Mesothelial cell of epicardium (in vitro differentiated cells): ENCODE measurements at places on chromosomes 13 and 19. TPM values are rescaled to one million over a fixed set of nuclear protein-coding genes. Genes with fewer than 3 reads are reported as not detected.

SRRM5 gene
- total RNA-seq: 0.36 to 0.63 TPM (median 0.58 TPM) in 3 replicates

OR4F17 gene
- not detected in 3 replicates for total RNA-seq

ACP7 gene
- not detected in 3 replicates for total RNA-seq

ZNF460 gene
- total RNA-seq: 72.7 to 80.0 TPM (median 76.2 TPM) in 3 replicates

AP1M2 gene
- 25.9 to 32.5 TPM (median 32.1 TPM) in 3 replicates for total RNA-seq

ZNF443 gene
- 6.3 to 7.8 TPM (median 7.3 TPM) in 3 replicates for total RNA-seq

ZNF709 gene
- 8.1 to 8.9 TPM (median 8.7 TPM) in 3 replicates for total RNA-seq

ACER1 gene
- 0.16 TPM in 1 of 3 replicates, not detected in the others for total RNA-seq

SGCG gene
- total RNA-seq: 12.1 to 12.9 TPM (median 12.1 TPM) in 3 replicates

SBK3 gene
- total RNA-seq: 0.25 TPM in 1 of 3 replicates, not detected in the others

PEAK3 gene
- 0.11 TPM in 1 of 3 replicates, not detected in the others for total RNA-seq

KLK1 gene
- total RNA-seq: 0.27 to 0.40 TPM in 2 of 3 replicates, not detected in the other

IRGC gene
- not detected in 3 replicates for total RNA-seq

ZNF763 gene
- 5.9 to 7.2 TPM (median 7.1 TPM) in 3 replicates for total RNA-seq

NLRP11 gene
- total RNA-seq: not detected in 3 replicates

GAMT gene
- 41.5 to 44.5 TPM (median 42.6 TPM) in 3 replicates for total RNA-seq

CBLC gene
- total RNA-seq: 8.5 to 10.8 TPM (median 8.8 TPM) in 3 replicates

CCDC122 gene
- total RNA-seq: 11.2 to 16.4 TPM (median 11.5 TPM) in 3 replicates

CEACAM4 gene
- total RNA-seq: not detected in 3 replicates
